Activated T-cell treated with anti-CD3 and anti-CD28 coated beads for 48 hours (primary cell): ENCODE measurements at places on chromosomes 3 and 15.

- DNase-seq: no peak
Measured at GRCh38 chr3:165339753-165340152, 143.6 kb upstream of the SLITRK3 start.

DNA sequence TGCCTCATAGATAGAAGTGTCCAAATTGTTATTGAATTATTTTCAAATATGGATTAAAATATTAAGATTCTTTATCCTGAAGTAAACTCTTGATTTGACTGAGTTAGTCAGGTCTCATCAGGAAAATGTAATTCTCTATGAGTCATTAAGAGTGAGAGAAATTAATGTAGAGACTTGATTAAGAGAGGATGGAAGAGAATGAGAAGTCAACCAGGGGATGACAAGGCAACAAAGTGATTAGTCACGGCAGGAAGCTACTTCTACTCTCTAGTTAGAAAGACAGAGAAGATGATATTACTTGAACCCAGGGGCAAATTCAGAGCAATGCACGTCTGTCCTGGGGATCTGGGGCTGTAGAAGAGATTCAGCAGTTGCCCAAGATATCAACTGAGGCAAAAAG, 202.5 kb downstream of the LSAMP start:
- no peak for DNase-seq

DNA sequence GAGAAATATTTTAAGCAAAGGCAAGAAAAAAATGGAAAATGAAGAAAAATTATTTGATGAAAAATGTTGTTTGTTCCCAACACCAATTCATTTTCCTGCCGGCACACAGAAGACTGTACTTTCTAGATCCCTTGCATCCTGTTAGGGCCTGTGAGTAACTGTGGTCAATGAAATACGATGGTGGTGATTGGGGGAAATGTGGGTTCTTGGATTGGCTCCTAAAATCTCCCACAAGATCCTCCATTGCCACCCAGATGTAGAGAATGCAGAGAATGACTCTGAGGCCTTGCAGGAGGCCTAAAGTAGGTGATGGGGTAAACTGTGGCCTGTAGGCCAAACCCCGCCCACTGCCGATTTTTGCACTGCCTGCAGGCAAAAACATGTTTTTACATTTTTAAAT, 46.3 kb upstream of the C3orf70 start:
- DNase-seq: no peak

DNA sequence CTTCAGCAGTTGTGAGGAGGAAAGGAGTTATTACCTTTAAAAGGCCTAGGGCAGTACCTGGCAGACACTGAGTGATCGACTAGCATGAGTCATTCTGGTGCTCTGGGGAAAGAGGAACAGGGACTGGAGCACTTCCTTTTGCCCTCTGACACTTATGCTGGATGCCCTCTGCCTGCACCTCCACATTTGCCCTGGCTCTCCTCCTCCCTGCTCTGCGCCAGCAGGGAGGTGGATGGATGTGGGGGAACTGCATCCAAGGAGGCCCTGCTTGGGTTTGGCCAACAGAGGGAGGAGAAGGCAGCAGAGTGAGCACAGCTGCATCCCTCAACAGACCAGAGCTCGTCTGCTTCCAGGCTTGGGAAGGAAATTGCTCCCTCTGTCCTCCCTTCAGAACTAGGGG, 75.0 kb downstream of the SEMA5B start:
- DNase-seq: no peak

DNA sequence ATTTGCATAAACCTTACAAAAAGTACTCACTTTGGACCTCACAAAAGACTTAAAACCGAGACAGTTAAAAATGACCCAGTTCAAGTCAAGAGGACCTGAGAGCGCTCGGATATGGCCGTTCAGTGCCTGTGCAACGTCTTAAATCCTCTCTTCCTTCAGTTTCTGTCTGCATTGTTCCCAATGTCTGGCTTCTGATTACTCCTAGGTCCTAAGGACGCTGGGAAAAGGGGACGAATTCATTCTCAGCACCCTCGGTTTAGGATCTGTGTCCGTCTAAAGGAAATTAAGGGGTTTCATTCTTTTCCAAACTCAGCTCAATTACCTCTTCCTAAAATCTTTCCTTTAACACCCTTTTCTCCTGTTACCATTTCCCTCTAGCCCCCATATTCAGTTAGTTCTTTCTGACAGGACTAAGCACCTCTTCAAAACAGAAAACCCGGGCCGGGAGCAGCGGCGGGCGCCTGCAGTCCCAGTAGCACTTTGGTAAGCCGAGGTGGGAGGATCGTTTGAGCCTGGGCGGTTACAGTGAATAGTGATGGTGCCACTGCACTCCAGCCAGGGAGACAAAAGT, 970 bp downstream of the DPPA4 start:
- DNase-seq: peak; percentile 10

DNA sequence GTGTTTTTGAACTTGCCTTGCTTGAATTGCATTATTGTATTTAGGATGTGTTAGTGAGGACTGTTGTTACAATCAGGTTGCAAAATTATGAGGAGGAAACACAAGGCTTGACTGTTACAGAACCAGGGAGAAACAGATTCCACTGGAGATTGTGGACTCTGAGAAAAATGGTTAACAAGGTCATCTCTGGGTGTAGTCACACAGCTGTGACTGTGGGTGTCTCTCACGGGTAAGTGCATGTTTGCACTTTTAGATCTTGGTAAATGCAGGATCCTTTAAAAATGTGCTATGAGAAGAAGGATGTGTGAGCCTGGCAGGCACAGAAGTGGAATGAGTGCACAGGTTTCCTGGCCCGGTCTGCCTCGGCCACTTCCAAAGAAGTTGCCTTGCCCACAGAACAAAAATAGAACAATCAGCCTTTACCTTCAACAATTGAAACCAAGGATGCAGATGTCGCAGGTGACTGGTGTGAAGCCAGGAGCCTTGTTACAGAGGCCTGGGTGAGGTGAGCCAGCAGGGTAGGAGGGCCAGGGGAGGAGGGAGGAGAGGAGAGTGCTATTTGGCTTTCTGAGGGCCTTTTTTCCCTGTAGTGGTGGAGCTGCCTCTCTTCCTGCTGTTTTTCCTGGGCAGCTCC, 68.0 kb downstream of the ABHD5 start:
- no peak for DNase-seq

DNA sequence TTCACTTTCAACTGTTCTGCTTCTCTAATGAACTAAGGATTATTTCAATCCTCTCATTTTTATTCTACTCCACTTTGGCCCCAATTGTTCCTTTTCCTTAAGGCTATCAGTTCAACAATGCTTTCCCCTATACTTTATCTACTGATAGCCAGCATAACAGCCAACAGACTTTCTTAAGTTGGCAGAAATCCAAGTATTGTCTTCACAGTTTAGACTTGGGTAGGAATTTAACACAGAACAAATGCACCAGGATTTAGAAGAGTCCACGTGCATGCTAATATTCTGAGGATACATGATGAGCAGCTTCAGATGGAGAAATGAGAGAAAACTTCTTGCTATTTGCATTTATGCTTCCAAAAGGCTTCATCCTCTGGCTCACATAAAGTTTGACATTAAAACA, 54.8 kb downstream of the FBN1 start:
- DNase-seq: no peak

GRCh38 chr3:67610458-67610857, 44.0 kb downstream of the SUCLG2 start:
- no peak for DNase-seq

GRCh38 chr3:35675621-35676020, 36.3 kb downstream of the ARPP21 start:
- DNase-seq: no peak

DNA sequence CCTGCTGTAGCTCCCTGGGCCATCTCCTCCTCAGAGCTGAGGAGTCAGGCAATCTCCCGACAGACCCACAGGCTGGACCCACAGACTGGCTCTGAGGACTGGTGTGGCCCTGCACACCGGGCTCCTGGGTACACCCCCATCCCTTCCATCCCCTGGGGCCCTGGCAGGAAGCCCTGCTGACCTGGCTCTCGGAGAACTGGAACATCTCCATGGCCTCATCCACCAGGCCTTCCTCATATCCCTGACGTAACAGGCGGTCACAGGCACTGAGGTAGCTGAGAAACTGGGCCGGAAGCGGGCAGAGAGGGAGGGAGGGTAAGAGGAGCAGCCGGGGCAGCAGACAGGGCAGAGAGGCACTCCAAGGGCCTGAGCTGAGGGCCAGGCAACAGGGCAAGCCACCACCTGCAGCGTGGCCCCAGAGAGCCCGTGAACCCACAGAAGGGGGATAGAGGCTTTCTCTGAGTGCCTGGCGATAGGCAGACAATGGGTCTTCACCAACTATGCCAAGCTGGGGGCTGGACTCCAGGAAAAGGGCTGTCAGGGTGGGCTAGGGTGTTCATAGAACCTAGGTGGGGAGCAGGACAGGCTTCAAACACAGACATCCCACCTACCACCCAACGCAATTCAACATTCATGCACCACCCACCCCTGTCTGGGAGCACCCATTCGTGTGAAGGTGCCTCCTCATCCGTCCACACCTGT, 17.9 kb downstream of the KBTBD13 start:
- DNase-seq: no peak

DNA sequence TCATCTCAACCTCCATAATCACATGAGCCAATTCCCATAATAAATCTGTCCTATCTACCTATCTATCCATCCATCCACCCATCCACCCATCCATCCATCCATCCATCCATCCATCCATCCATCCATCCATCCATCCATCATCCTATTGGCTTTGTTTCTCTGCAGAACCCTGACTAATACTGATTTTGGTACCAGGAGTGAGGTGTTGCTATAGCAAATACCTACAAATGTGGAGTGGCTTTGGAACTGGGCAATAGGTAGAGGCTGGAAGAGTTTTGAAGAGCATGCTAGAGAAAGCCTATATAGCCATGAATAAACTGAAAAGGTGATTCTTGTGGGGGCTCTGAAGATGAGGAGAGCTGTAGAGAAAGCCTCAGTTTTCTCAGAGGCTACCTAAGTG, 88.7 kb upstream of the ANKRD28 start:
- no peak for DNase-seq

DNA sequence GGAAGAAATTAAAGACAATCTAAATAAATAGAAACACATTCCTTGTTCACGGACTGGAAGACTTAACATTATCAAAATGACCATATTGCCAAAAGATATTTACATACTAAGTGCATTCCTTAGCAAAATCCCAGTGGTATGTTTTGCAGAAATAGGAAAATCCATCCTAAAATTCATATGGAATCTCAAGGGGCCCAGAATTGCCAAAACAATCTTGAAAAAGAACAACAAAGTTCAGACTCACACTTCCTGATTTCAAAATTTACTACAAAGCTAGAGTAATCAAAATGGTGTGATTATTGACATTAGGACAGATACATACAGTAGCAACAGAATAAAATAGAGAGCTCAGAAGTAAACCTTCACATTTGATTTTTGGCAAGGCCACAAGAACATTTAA, 515.5 kb downstream of the OCA2 start:
- DNase-seq: no peak

DNA sequence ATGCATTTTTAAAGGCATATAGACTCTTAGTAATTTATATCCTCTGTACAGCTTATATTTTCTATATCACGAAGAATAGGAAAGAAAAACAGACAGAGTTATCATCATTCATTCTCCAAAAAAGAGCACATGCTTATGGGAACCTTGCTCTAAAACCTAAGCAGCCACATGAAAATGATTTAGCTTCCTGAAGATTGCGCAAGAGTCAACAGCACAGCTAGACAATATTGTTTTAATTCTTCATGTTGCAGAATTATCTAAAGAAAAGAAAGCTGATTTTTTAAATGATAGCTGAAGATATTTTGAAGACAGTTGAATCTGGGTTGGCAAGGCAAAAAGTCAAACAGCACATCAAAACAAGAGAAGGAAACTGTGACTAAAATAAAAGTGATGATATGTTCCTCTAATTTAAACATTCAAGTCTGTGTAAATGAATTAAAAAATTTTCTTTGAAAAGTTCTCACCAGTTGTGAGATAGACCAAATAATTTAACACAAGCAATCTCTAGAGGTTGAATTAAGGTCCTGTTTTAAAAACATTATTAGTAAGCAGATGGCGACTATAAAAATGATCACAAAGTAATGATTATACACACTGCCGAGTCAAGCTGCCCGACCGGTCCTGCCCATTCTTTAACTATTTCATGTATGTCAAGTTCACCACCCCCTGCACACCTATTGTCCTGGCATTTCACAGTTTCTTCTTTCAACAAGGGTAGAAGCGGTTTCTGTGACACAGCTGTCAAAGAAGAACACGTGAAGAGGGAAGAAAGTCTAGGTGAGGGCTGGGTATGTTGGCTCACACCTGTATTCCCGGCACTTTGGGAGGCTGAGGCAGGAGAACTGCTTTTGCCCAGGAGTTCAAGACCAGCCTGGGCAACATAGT, 74.2 kb upstream of the BHLHE40 start:
- no peak for DNase-seq

DNA sequence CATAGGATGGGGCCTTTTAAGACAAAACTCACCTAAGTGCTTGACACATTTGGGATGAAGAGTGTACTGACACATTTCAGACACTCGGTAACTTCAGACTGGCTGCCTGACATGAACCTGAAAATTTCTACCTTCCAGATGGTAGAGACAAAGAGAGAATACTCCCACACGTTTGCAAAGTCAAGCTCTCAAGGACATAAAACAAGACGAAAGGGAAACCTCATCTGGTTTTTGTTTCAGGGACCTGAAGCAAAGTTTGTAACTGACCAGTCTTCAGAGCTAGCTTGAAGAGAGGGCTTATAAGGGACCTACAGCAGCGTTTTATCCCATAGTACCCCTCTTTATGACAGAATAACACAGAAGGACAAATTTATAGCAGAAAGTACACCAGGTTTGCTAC, 41.9 kb downstream of the ZNF621 start:
- no peak for DNase-seq

- DNase-seq: no peak
Measured at GRCh38 chr3:178284181-178284580, 252.1 kb upstream of the KCNMB2 start.

DNA sequence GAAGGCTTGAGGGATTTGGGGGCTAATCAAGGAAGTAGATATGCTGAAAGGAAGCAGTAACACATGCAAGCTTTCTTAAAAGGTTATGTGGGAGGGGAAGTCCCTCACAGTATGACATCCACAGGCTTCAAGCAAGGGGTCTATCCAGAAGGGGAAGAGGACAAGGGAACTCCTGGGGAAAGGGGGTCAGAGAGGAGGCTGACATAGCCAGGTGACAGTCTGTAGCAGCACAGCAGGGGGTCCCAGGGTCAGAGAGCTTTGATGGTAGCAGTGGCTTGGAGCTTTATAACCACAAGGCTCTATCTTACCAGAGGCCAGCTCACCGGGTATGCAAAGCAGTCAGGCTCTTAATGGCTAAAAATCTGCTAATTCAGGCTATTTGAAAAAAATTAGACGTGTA, 150.6 kb upstream of the NSMCE3 start:
- no peak for DNase-seq

- no peak for DNase-seq
Measured at GRCh38 chr3:124381575-124382333, 348.5 kb upstream of the UMPS start.

- no peak for DNase-seq
Measured at GRCh38 chr3:94420931-94421330, 358.1 kb downstream of the NSUN3 start.

DNA sequence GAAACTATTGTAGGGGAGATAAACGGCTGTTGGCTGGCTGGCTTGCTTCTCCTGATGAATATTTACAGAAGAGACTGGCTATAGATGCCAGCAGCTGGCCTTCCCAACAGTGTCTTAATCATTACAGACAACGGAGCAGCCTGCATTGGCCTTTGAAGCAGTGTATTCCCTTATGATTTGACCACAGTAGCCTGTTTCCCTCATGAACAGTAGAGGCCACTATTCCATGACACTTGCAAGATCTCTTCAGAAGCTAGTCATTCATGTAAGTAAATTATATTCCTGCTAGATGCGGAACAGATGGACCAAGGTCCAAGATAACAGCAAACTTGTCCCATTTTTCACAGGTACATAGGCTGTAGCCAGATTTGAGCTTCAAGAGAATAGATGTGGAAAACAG, 47.3 kb downstream of the TMCO5A start:
- DNase-seq: no peak

- DNase-seq: no peak
Measured at GRCh38 chr3:125048282-125048681, 7.5 kb downstream of the HEG1 start.
